Endothelial cell of umbilical vein (primary cell): ENCODE measurements at places on chromosomes 2 and 18. TPM values are rescaled to one million over a fixed set of nuclear protein-coding genes. Genes with fewer than 3 reads are reported as not detected.

DNA sequence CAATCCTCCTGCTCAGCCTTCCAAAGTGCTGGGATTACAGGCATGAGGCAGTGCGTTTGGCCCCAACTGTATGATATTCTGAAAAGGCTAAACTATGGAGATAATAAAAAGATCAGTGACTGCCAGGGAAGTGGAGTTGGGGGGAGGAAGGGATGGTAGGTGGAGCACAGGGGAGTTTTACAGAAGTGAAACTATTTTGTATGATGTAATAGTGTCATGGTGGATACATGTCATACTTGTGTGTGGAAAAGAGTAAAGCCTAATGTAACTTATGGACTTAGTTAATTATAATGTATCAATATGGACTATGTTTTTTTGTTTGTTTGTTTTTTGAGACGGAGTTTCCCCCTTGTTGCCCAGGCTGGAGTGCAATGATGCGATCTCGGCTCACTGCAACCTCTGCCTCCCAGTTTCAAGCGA lies 2.9 kb upstream of the GGCX start:
- H3K36me3 ChIP-seq, result no peaks in the 10 kb centered on the region
- no peak for DNase-seq
- no peaks in the 10 kb centered on the region for H3K27me3 ChIP-seq
- no peak overlapping the region for H3K27ac ChIP-seq
- no peak overlapping the region for H3K4me3 ChIP-seq

GRCh38 chr2:23583467-23583866 lies 198.5 kb downstream of the KLHL29 start:
- no peaks in the 10 kb centered on the region for H3K36me3 ChIP-seq
- H3K27ac ChIP-seq, result no peak overlapping the region
- H3K4me3 ChIP-seq, result no peak overlapping the region
- DNase-seq, result no peak

The ALK gene
- not detected in 2 replicates for total RNA-seq

GRCh38 chr18:22260208-22260820 lies 90.9 kb downstream of the GATA6 start:
- H3K27me3 ChIP-seq, result no peaks in the 10 kb centered on the region
- no peak overlapping the region for H3K27ac ChIP-seq
- peaks cover 5% of the 10 kb centered on the region for H3K4me1 ChIP-seq
- H3K4me3 ChIP-seq, result no peak overlapping the region
- no peak for DNase-seq

The CETN1 gene
- total RNA-seq, result not detected in 2 replicates

DNA sequence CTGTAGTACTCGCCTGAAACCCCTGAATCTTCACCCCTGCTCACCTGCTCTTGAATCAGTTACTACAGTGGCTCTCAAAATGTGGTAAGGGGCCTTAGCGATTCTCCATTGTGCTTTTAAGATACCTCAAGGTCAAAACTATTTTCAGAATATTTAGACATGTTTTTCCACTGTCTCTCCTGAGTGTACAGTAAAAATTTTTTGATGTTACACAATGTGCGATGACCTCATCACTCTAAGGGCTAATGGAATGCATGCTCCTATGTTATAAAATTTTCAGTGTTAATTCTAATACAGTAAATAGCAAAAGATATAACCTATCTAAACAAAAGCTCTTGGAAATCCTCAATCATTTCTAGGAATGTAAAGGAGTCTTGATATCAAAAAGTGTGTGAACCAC lies 336.9 kb upstream of the PKDCC start:
- no peaks in the 10 kb centered on the region for H3K36me3 ChIP-seq
- no peak for DNase-seq
- H3K4me1 ChIP-seq, result no peaks in the 10 kb centered on the region

The LOXL3 gene
- total RNA-seq, result 0.95 and 0.97 TPM in 2 replicates
